ENCODE measurements at places on chromosomes 1 and 21.

- DNase-seq = no peak
Measured at GRCh38 chr1:177981200-177981599, 11.3 kb upstream of the SEC16B start.

DNA sequence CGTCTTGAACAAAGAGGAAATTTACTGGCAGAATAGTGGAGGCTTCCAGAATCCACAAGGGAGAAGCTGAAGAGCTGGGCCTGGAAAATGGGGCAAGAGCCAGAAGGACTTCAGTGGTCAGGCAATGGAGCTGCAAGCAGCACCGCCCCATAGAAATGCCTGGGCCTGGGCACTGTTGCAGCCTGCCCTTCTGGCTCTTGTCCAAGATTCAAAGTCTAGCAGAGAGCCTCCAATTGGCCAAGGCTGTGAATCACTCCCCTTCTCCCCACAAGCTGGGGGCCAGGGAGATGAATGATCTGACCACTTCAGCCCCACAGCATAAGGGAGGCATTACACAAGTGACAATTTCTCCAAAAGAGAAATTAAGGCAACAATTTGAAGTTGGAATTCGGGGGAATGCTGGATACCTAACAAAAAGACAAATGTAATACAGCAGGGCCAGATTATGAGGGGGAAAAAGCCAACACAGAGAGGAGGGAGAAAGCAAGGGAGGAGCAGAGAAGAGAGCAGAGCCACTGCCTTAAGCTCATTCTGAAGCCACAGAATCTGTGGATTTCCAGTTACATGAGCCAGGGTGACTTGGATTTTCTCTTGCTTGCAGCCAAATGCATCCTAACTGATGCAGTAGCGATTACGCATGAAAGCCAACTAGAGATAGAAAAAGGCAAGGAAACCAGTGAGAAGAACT is 80.3 kb downstream of the LRIG2 start:
- no peak for DNase-seq

DNA sequence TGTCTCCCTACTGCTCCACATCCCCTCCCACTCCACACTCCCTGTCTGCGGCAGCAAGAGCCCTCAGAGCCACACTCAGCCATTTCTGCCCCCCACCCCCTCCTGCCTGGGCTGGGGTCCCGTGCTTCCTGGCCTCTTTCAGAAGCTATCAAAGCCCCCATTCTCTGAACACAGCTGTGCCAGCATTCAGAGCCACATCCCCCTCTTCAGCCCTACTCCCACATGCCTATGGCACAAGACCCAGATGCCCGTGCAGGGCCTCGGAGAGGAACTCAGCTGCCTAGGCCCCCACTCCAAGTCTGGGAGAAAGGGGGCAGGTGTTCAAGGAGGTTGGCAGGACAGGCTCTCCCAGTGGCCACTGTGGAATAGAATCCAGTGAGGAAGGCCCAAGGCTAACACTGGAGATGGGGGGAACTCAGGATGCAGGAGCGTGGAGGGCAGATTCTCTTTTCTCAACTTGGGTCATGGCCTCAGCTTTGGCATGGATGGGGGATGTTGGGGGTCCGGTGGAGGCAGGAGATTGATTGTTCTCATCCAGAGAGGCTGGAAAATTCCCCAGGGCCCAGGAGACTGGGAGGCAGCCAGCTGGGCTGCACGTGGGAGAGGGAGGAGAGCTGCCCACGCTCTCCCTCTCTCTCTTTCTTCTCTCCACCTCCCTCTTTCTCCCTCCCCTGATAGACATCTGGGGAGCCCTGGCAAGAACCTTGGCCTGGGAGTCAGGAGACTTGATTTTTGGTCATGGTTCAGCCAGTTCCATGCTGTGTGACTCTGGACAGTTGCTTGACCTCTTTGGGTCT is 3.5 kb upstream of the BCAN start:
- no peak for DNase-seq

DNA sequence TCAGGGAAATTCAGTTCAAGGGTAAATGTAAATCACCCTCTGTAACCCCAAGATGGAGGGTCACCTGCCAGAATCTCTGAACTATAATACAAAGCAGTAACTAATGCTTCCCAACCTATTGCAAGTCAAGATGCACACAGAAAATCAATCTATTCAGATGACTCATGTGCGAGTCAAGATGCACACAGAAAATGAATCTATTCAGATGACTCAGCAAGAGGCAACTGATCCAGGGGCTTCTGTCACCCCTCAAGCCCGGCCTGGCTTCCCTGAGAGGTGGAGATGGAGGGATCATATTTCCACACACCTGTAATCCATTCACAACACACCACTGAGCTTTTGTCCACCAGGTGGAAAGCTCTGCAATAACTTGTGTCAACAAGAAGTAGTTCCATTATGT is 17.4 kb upstream of the HIVEP3 start:
- no peak for DNase-seq

GRCh38 chr1:66069976-66070876 is 277.5 kb downstream of the PDE4B start:
- DNase-seq = no peak

DNA sequence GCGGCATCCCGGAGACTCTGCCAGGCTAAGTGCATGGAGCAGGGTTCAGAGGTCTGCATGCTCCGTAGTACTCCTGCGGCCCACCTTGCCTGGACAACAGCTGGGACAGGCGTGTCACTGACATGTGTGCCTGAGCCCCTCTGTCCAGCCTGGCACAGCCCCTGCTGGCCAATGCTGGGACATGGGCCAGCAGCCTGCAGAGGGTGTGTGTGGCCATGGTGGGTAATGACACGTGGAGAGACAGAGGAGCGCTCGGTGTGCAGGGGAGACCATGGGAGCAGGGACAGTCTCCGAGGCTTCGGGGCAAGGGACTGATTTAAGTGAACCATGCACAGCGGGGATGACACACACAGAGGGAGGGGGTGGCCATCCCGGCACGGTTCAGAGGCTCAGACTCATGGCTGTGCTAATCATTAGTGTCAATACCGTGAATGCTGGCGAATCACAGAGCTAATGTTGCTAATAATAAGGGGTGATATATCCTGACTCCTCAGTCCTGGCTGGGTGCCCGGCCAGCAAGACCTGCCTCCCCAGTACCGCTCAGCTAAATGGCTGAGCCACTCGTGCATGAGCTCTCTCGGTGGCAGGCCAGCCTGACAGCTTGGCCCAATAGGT is 41.5 kb downstream of the IGSF21 start:
- DNase-seq = no peak

GRCh38 chr1:32239790-32240139 is 7.3 kb upstream of the FAM167B start:
- no peak for DNase-seq

DNA sequence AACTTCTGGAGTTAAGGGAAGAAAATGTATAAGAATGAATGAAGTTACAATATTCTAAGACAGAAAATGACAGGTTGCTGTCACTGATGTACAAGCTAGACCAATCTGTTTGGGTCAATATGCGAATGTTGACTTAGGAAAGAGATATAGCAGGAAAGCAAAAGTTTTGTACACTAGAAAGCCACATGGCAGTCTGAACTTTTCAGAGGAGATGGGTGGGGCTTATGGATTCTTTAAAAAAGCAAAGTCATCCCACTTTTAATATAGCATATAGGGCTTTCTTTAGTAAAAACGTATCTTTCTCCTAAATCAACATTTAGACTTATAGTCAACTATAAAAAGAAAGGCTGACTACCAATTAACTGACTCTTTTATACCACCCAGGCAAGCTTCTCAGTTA is 381.2 kb downstream of the PTPRC start:
- no peak for DNase-seq

- no peak for DNase-seq
Measured at GRCh38 chr1:109438798-109439297, 12.6 kb upstream of the PSMA5 start.

DNA sequence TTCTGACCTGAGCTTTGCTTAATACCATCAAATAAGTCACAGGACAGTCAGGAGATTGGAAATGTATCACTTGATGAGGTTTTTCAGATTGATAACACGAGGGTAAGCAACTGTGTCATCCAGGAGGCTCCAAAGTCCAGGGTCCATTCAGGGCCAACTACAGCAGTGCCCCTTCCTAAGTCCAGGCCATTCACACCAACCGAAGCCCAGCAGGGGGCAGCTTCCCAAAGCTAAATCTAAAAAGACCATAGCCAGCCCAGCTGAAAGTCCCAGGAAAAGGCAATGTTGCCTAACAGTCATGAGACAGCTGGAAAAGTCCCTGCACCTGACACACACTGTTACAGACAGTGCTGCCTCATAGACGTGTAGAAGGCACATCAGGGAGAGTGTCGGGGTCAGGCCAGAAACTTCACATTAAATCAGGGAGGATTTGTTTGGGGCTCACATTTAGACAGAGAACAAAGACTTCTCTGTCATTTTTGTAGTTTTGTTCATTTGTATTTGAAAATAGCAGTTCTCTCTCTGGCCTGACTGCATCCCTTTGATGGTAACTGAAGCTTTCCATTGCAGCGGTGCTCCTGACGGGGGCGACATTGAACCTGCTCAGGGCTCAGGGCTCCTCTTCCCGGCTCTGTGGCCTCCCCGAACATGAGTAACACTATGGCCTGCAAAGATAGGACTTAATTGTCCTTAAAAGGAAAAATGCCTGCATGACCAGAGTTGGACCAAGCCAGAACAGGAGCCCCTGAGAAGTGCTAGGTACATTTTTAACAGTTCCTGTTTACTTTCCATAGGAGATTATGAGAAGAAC is 200.4 kb downstream of the NRIP1 start:
- peak; percentile 13 for DNase-seq

- no peak for DNase-seq
Measured at GRCh38 chr1:202234331-202235002, 40.9 kb downstream of the LGR6 start.

- DNase-seq = no peak
Measured at GRCh38 chr1:119027759-119028158, 39.6 kb upstream of the TBX15 start.

DNA sequence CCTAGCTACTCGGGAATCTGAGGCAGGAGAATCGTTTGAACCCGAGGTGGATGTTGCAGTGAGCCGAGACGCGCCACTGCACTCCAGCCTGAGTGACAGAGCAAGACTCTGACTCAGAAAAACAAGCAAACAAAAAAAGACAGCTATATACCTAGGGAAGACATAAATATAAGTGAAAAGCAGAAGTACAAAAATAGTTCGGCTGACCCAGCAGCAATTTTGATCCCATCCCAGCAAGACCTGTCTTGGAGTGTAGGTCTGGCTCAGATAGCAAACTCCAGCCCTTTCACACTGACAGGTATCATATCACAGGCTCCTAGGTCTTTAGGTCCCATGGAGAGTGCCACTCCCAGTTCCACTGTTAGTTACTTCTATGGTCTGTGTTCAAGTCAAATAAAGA is 14.6 kb downstream of the MTX1 start:
- DNase-seq = no peak

DNA sequence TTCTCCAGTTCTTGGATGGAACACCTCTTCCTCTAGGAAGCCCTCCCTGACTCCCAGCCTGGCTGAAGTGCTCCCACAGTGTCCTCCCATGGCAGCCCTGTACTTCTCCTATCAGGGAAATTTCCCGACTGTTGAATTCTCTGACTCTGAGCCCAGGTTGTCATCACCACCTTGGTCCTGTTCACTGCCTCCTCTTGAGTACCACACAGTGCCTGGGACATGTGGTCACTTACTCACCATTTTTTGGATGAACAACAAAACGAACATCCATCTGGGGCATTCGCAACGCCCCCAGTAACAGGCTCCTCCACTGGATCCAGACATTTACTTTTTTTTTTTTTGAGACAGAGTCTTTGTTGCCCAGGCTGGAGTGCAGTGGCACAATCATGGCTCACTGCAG is 37.4 kb downstream of the CHD5 start:
- DNase-seq = no peak

- DNase-seq = no peak
Measured at GRCh38 chr1:21520899-21521716, 11.9 kb downstream of the ALPL start.

DNA sequence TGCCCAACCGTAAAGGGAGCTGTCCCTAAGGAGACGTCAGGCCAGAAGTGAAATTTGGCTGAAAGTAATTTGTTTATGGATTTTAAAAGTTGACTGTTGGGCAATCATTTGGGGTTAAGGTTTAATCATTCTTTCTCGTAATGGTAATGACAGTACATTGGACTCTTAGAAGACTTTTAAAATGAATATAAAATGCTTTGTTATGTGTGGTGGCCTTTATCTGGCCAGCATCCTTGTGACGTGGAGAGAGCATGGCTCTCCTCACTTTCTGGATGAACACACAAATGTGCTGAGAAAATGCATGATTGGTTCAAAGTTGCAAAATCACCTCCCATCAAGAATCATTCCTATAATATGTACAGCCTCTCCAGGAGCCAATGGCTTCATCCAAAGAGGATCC is 160.2 kb downstream of the DHRS3 start:
- DNase-seq = no peak

GRCh38 chr1:239725933-239726332 is 339.6 kb downstream of the CHRM3 start:
- no peak for DNase-seq

DNA sequence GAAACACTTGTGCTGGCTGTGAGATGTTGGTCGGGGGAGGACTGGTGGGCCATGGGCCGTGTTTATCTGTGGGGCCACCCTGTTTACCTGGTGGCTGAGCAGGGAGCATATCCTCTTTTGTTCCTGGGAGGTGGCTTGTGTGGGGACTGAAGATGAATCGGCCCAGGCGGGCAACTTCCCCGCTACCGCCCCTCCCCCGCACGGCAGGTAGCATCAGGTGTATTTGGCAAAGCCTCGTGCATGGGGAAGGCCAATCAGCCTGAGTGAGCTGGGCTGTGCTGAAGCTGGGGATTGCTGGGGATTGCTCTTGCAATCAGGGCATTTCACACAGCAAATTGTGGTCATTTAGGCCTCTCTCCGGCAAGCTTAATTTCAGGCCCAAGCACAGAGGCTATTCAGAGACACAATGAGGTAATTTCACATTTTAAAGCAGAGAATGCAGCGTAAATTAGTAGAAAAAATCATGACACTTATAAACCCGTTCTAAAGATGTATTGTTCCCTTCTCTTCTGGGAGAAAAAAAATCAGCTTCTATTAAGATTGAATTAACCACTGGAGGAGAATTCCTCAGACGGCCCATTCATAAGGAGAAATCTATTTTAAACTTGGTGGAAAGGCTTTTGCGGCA is 197.7 kb upstream of the POU3F1 start:
- no peak for DNase-seq

All from activated CD4-positive, alpha-beta T cell treated with anti-CD3 and anti-CD28 coated beads, Interleukin-2, amount 50 U/mL, for 24 hours (primary cell).